ENCODE measurements at places on chromosomes 5 and 9.

- DNase-seq, result no peak
Measured at GRCh38 chr5:172076761-172077244, 70.4 kb upstream of the FBXW11 start.

DNA sequence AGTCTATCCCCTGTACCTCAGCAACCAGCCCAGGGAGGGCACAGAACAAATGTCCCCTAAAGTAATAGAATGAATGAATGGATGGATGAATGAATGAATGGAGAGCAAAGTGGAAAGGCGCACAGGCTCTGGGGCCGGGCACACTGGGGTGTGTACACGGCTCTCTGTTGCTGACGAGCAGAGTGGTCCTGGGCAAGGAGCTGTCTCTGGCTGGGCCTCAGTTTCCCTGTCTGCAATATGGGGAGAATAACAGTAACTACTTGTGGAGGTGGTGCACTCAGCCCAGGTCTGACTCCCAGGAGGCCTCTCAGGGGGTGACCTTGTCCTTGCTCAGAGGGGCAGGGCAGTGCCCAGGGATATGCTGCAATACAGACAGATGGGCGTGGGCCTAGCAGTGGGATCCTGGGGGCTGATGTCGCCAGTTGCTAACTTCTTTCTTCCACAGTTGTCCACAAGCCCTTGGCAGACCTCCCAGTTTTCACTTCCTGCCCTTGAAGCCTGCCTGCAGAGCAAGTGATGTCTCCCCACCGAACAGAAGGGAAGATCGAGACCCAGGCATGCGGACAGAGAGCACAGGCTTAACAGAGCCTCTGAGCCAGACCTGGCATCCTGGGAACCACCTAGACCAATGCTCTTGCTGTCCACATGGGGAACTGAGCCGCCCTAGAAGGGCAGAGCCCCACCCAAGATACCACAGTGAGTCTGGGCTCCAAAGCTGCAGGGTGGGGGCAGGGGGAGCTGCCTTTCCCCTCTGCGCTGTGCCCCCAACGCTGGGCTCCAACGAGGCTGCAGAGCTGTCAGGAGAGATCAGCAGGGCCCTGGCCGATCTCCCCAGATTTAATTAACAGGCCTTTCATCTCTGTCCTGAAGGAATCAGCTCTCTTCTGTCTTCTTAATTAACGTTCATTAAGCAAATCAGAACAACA, 13.6 kb upstream of the LAMC3 start:
- no peak for DNase-seq

DNA sequence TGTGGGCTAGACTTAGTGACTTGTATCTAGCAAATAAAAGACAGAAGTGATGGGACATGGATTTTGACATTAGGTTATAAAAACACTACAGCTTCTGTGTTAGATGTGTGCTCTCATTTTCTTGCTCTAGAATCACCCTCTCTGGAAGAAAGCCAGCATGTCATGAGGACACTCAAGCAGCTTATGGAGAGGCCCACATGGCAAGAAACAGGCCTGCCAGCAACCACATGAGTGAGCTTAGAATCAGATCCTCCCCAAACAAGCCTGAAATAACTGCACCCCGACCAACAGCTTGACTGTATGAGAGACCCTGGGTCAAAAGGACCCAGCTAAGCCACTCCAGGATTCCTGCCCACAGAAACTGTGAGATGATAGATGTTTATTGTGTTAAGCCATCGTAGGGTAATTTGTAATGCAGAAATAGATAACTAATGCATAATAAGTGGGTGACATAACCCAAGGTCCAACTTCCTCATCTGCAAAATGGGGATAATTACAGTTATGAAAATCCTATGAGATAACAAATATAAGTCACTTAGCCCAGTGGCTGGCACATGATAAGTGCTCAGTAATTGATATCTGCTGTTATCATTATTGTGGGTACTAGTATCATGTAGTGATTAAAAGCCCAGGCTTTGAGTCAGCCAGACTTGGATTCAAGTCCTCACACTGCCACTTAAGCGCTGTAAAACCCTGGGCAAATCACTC, 86.5 kb downstream of the KLHL3 start:
- DNase-seq, result peak; percentile 78

GRCh38 chr5:59519338-59519737, 374.2 kb downstream of the PDE4D start:
- no peak for DNase-seq

DNA sequence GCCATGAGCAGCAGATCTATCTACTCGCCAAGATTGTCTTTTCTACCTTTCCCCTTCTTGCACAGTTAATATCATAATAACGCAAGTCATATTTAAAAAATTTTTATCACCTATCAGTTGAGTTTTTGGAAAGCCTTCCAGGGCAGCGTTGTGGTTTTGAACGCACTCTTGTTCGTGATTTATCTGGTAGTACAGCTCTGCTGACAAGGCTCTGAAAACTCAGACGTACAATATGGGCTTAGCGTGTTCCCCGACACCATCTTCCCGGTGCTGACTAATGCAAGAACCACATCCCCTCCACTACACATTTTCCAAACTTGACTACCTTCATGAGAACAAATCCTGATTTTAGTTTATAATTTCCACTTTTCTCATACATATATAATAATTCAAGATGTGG, 1.6 kb upstream of the NFIL3 start:
- no peak for DNase-seq

- peak; percentile 86 for DNase-seq
Measured at GRCh38 chr5:7759951-7760580, 90.9 kb downstream of the CFAP90 start.

GRCh38 chr9:10251490-10251889, 361.3 kb downstream of the PTPRD start:
- no peak for DNase-seq

- DNase-seq, result peak; percentile 70
Measured at GRCh38 chr5:66963559-66963971, 233.0 kb downstream of the CD180 start.

DNA sequence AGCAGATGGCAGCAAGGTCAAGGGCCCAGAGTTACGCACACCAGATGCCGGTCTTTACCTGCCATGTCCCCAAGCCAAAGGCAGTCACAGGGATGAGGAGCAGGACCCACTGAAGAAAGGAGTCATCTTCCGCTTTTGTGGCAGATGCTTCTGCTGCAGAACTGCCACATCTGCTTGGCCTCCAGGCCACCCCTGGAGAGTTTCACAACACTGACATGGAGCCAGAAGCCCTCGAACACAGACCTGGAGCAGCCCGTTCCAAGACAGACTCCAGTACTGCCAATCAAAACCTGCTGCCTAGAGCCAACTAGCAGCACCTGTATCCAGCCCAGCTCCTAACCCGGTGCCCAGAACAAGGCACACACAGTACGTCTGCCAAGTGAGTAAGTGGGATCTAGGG, 1.5 kb downstream of the SURF1 start:
- no peak for DNase-seq

DNA sequence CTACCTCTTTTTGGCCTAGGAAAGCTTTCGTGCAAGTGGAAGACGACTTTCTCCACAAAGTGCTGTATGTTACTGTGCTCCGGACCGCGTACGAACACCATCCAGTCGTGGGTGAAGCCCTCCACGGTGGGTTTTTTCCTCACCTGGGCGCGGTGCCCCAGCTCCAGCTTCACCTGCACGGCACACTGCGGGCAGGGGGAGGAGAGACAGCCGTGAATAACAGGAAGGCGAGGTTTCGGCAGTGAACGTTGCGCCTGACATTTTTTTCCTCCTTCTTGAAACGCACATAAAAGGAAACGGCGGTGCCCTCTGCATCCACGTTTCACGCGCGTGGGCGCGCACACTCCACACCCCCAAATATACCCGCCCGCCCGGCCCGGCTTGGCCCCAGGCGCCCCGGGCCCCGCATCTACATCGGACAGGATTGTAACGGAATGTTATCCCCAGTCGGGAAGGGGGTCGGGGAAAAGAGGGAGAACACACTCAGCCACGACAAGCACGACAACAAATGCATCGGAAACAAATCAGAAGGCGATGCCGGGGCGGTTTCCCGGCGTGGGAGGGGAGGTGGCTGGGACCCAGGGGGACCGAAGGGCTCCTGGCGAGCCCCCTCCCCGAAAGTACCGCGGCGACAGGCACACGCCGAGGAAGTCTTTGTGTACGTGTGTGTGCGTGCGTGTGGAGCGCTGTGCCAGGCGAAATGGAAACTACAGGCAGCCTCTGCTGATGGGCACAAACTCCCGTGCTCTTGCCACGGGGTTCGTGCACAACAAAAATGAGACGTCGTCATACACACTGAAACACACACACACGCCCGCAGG, 1.4 kb downstream of the MLLT3 start:
- peak; percentile 92 for DNase-seq

GRCh38 chr9:101582553-101582952, 12.2 kb downstream of the PPP3R2 start:
- DNase-seq, result no peak

DNA sequence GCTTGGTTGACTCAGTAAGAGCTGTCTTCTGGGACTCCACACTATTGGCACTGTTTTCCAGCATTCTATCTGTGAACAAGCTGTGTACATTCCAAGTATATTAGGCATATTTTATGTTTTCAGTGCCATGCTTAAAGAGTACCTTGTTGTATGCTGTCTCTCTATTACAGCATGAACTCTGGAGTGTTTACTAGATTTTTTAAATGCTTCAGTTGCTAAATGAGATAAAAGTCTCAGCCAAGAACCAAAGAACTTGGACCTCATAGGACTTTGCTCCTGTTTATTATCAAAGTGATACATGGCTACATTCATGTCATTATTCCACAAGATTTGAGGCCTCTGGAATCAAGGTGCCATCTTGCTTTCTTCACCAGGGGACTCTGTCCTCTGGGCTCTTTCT, 167.2 kb downstream of the C9orf152 start:
- DNase-seq, result no peak

GRCh38 chr5:112921026-112921832, 798 bp downstream of the REEP5 start:
- DNase-seq, result no peak

- DNase-seq, result no peak
Measured at GRCh38 chr5:174303035-174303434, 257.5 kb downstream of the NSG2 start.

GRCh38 chr9:89684218-89684617, 79.4 kb downstream of the GADD45G start:
- DNase-seq, result no peak

DNA sequence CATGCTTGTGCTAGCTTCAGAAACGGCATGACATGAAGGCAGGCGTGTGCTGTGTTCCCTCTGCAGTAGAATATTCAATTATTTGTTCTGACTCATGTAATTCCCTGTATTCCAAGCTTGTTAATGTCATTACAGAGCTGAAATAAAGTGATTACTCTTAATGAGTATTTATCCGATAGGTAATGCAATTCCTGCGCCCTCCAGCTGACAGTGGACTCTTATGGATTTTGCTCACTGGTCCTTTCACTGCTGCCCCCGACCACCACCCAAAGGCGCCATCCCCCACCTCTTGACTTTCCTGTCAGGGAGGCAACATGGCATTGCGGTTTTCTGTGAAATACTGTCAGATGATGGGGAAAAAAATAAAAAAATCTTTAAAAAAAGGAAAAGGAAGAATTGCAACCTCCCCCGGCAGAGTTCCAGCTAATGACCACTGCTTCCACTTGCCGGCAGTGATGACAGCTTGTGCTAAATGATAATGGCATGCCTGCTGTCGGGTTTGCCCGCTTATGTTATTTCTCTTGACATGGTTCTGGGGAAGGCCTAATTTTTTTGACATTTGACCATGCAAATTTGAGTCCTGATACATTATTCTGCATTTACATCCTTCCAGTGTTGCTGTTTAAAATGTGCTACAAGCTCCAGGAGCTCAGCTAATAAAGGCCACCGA, 335.3 kb upstream of the ADAMTS16 start:
- no peak for DNase-seq

DNA sequence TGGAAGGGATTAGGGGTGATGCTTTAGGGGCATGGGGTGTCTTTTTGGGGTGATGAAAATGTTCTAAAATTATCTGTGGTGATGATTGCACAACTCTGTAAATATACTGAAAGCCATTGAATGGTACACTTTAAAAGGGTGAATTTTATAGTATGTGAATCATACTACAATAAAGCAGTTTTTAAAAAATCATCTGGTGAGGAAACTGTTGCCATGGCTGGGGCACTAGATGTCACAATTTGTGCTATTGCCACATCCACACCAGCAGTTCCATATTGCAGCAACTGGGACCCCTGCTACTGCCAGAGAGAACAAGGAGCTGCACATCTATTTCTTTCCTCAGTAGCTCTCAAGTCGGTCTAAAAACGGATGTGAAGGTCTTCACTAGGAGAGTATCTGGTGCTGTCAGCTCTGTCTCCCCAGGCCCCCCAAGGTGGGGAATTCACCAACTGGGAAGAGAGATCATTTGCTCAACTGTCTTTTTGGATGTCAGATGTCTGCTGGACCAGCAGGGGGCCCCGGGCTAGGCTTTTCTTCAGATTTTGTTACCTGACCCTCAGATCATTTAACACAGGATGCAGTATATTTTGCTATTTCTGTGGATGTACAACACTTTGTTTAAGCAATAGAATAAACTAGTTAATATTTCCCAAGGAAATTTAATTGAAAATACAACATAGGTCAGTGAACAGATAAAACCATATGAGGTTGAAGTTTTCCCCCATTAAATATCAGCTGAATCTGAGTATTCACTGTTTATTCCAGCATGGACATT, 13.2 kb downstream of the CMYA5 start:
- DNase-seq, result no peak

GRCh38 chr5:131258733-131259132, 5.1 kb upstream of the CDC42SE2 start:
- no peak for DNase-seq

GRCh38 chr5:67588389-67588788, 391.8 kb upstream of the CD180 start:
- no peak for DNase-seq

- DNase-seq, result no peak
Measured at GRCh38 chr9:116504893-116505480, 182.1 kb upstream of the TRIM32 start.

GRCh38 chr5:158911693-158912363, 187.9 kb downstream of the EBF1 start:
- DNase-seq, result no peak

- no peak for DNase-seq
Measured at GRCh38 chr9:110287289-110287680, 31.0 kb upstream of the TXN start.

- no peak for DNase-seq
Measured at GRCh38 chr5:169044962-169045361, 256.0 kb downstream of the SLIT3 start.
